ENCODE measurements at places on chromosomes 7 and 10.

DNA sequence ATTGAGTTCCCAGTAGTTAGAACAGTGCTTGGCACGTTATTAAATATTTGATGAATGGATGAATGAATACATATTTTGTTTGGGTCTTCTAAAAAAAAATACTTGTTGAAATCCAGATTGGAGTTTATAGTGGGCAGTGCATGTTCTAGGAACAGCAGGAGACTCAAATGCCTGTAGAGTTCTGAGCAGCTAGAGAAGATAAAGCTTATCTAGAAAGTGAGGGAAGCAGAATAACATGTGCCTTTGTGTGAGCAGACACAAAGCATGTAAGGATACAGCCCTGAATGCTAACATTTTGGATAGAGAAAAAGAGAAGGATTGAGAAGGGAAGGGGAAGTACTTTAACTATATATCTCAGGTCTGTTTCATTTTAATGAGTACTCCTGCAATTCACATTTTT is 71.9 kb downstream of the SRI start:
- no peak for DNase-seq

DNA sequence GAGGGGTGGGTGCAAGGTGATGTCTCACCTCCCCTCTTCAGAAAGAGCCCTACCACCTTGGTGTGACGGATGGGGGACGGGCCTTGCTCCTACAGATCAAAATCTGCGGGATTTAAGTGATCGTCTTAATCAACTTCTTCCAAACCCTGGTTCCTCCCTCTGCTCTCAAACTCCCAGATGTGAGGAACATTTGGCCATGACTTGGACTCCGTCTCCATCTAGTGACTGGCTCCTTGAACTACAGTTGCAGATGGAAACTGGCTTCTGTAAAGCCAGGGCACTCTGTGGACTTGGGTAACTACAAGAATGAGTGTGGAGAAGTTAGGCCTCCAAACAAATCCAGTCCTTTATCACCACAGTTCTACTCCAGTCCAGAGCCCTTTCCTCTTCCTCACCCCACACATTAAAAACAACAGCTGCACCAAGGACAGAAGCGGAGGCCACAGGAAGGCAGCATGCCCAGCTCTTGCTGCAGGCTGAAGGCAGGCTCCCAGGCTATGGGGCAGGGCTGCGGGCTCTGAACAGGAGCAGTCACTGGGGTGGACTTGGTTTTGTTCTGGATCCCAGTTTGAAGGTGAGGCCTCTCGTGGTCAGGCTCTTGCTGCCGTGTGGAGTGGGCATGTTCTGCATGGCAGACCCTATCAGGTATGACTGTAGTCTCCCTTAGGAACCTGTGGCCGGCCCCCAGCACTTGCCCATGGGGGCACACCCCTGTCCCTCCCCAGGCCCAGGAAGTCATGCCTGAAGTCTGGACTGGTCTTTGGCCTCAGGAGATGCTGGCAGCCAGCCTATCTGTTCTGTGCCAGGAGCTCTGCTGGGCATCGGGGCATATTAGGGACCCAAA is 79.4 kb downstream of the VWC2 start:
- no peak for DNase-seq

- no peak for DNase-seq
Measured at GRCh38 chr7:27693794-27694193, 31.1 kb upstream of the HIBADH start.

DNA sequence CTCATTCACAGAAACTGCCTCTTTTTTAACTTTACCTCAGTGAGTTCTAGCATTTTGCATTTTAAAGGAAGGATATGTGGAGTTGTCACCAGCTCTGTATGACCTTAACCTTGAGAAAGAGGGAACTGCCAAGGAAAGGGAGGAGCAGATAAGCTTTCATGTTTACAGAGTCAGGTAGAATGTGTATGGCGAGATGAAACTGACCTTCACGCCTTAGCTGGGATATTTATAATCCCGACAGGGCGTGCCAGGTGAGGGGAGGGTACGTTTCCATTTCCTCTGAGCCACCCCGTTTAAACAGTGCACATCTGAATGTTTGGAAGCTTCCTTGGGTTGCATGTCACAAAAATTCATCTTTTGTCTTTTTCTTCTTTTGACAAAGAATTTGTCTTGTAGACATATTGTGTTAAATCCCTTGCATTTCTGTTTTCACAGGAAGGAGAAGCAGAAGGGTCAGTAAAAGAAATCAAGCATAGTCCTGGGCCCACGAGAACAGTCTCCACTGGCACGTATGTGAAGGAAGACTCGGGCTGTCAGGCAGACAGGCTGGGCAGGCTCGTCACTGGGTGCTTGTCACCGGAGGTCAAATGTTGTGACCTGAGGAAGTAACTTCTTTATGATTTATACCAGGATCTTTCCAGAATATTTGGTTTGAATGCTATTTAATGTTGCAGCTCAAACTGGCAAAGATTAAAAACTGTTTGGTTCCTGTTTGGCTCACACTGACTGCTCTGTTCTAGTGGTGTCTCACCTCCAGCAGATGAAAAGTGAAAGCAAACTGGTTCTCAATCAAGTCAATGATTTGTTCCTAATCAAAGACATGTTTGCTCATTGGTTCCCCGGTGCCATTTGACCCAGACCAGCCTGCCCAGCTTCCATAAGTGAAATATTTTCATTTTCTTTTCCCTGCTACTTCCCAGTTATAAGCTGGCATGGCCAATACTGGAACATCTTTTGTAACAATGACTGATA is 16.2 kb downstream of the OPTN start:
- DNase-seq: no peak

DNA sequence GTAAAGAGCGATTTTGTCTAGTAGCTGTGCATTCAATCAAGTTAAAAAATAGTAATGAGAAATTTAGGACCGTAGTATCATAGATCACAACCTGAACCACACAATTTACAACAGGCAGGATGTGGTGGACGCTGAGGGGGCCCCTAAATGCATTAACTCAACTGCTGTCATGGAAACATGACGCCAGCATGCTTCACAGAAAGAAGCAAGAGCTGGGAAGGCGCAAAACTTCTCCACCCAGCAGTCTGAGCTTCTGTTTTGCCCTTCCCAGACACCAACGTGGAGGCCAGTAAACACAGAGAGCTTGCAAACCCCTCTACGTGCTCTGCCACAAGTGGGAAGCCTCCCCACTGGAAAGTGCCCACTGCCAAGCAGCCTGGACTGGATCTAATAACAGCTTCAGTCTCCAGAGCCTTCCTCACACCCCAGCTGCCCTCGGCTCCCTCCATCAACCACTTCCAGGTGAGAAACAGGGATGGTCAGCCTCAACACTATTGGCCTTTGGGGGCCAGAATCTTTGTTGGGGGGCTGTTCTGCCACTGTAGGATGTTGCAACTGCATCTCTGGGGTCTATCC is 151.8 kb downstream of the SFMBT2 start:
- no peak for DNase-seq

- no peak for DNase-seq
Measured at GRCh38 chr7:45413419-45413818, 160.7 kb upstream of the ADCY1 start.

DNA sequence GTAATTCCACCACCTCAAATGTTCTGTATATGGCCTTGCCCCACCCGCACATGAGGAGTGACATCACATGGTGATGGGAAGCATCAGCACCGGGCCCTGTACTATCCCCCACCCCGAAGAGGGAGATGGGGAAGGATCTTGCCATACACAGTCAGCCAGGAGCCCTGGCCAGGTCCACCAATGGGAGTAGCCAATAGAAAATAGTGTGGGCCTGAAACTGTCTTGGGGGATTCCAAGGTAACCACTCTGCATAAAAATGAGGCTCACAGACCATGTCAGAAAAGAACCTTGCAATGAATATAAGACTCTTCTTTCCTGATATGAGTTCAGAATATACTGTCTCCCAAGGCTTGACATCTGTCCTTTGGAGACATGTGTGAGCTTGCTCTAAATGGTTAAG is 51.1 kb downstream of the ADRB1 start:
- no peak for DNase-seq

GRCh38 chr7:98872328-98872924 is 2.6 kb upstream of the TMEM130 start:
- DNase-seq: no peak

GRCh38 chr10:100130831-100131230 is 49.2 kb upstream of the CPN1 start:
- DNase-seq: no peak

DNA sequence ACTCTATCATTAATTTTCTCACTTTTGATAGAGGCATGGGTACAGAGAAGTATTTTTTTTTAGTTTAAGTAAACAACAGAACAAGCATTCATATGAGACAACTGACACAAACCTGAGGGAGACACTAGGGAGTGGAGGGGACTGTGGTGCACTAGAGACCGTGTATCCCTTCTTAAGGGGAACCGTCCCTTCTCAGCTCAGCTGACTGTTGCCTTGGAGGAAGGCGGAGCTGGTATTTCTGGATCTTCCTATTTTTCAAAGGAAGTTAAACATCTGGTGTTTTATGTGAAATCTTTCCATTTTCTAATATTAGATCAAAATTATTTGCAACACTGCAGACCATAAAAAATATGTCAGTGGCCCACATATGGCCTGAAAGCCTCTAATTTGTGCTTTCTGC is 113.6 kb upstream of the MACROH2A2 start:
- no peak for DNase-seq

GRCh38 chr7:23350466-23350865 is 51.3 kb downstream of the MALSU1 start:
- no peak for DNase-seq

- no peak for DNase-seq
Measured at GRCh38 chr10:15658069-15658702, 61.5 kb downstream of the ITGA8 start.

DNA sequence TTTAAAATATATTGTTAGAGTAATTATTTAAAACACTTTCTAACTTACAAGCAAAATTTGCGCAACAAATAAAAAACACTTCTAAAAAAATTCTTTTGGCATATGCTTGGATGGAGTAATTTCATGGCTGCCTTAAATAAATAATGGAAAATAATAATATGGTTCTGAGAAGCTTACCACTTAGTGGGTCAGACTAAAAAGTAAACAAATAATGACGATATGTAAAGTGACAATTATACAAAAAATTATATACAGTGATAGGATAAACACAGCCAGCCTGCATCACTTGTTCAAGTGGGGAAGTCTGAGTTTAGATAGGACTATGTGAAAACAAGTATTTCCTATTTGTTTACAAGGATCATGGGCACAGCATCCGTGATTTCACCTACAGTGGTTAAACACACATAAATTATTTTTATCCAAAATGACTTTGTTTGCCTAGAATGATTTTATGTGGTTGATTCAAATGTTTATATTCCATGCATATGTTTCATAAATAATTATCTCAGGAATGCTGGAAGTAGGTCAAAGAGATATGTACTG is 141.7 kb upstream of the SEMA3D start:
- no peak for DNase-seq

DNA sequence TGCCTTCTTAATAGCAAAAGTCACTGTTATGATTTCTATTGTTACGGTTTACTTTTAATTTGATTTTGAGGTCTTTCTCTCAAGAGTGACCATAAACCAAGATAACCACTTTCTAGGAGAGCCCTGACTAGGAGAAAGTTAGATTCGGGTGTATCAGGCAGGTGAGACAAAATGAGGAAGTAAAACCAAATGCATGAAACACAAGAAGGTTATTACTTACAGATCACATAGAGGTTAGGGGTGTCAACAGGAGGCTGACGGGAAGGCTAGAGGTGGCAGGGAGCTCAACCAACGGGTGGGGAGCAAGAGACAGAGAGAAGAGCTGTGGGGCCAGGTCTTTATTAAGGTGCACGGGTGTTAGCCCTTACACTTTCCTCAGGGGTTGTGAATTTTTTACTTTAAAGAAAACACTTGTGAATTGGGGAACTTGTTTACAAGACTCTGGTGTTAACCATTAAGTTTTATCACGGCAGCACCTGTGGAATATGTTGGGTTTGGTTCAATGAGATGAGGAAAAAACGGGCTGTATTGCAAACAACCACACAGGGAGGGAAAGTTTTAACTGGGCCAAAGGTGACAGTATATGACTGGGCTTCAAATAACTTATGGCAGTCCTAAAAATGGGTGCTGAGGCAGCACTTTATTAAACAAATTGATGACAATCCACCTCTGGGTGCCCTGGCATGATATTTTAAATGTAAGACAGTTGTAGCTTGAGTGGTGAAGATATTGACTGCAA is 154.9 kb downstream of the SDHAF3 start:
- no peak for DNase-seq

DNA sequence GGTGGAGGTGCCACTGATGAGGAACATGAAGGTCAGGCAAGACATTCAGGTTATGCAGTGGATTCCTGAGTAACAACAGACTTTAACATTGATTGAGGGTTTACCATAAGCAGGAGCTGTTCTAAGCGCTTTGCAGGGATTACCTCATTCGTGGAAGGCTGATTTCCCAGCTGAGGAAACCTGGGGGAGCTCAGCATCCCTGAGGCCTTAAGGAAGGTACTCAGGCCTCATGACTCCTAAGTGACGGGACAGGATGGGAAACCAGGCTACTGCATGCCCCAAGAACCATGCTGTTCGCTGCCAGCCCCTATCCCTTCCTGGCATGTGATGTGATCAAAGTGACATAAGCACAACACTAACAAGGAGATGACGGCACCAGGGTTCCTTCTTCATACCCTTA is 143.6 kb upstream of the NFE2L3 start:
- DNase-seq: no peak

GRCh38 chr7:25622695-25623094 is 394.4 kb upstream of the NPVF start:
- no peak for DNase-seq

- DNase-seq: no peak
Measured at GRCh38 chr7:141431140-141431479, 120.1 kb upstream of the AGK start.
